ENCODE measurements at places on chromosomes 4 and X.
A peak's percentile ranks its signal among the peaks of the same experiment; 100 is the strongest.

DNA sequence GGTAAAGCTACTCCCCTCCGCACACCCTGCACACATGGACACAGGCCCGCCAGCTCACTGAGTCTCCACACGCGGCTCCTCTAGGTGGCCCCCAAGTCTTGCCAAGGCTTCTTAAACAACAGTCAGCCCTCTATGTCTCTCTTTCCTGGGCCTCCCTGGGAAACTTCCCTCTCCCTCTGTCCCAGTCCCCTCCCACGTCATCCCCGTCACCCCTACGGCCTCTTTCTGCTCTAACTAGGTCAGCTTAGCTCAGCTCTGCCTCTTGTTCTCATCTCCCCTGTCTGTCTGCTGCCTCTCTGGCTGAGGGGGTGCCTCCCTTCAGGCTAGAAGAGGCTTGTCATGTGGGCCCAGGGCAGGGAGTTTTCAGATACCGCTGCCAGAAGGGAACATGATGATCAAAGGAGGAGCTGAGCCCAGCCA lies 38.8 kb downstream of the SEPTIN6 start:
- no peak for DNase-seq

- no peak for DNase-seq
These were observed 538.1 kb downstream of the PPP4R3C start for GRCh38 chrX:26925088-26925487.

DNA sequence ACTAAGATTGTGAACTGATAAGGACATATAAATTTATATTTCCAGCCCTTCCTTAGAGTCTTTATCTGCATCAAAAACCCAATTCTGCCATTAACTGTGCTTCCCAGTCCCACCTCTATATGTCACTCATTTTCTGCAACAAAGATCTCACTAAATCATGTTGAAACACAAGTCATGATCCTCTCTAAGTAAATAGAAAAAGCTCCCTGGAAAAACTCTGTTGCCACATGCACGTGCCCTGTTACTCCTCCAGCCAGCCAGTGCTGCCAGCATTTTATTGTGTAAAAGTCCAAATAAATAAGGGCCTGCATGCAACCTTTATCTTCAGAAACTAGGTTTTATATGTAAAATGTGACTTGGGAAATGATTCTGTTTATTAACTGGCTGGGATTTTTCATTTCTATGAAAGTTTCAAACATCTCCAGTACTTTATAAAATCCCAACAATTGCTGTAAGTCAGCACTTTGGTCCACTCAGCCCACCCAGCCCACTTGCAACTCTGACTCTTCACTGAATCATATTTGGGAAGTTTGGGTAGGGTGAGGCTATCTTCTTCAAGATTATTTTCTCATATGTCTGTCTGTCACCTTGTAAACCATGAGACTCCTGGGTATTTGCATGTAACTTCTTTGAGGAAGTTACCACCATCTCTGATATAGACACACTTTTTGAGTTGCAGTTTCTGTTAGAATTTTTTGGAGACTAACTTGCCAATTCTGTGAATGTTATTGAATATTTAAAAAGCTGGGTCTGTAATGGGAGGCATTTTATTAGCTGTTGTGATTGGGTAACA lies 40.0 kb upstream of the SMARCA5 start:
- DNase-seq: no peak

GRCh38 chrX:39874202-39874816 lies 223.4 kb downstream of the BCOR start:
- DNase-seq: peak; percentile 19

DNA sequence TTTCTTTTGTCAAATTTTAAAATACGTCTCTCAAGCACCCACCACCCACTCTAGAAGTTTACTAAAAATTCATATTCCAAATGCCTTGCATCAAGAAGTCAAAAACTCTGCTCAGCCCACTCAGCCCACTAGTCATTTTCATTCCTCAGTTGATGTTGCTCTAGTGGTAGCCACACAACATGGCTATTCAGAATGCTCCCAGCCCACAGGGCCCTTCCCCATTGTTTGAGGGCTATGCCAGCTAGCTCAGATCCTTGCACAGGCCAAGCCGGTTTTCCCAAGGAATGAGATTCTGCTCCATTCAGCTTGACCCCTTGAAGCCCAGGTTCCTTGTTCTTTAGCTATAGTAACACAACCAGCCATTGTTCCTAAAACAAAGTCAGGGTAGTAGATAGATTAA lies 297.5 kb upstream of the RASGEF1B start:
- DNase-seq: no peak

- no peak for DNase-seq
These were observed 26.7 kb downstream of the PDK3 start for GRCh38 chrX:24491741-24492140.

DNA sequence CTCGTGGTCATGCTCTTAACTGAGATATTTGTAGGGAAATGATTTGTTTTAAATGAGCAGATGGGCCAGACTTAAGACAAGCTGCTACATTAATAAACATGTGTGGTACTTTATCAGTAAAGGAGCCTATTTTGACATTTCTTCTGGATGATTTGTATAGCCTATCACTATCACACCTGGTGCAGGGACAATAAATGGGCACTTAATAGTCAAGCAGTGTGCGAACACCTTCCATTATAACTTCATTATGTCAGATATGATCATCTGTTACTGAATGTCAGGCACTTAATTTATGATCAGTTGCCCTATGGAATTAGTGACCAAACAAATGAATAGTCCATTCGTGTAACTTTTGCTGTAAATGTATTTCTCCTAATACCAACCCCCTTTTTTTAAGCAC lies 628.8 kb downstream of the ADGRL3 start:
- DNase-seq: no peak

DNA sequence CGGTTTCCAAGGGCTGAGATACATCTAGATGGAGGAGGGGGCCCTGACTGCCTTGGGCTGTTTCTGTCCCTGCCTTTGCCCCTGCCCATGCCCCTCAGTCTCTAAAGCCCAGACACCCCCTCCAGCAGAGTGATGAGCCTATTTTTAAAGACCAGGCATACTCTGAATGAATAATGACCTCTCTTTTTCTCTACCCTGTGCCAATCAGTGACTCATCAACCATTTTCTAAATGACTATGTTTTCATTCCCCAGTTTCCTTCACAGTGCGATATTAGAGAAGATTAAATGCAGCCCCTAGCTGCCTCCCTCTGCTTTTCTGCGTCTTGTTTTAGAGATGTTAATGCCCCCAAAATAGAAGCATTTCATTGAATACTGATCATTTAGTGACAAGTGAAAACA lies 15.5 kb upstream of the NHS start:
- no peak for DNase-seq

DNA sequence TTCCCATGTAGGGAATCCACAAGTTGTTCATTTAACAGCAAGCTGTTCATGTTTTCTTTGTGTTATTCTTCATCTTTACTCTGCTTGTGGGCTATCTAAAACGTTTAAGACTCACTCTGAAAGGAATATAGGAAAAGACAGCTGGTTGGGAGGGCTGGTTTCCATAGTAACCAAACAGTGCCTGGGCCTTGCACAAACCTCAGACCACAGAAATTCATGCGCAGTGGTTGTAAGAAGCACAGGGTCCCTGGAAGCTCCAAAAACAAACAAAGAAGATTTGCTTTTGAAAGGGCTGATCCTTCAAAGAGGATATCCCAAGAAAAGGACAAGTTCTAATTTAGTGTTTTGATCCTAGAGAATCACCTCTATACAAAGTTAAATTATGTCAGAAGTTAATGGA lies 7.8 kb downstream of the SERTM2 start:
- DNase-seq: no peak

GRCh38 chr4:8192748-8193738 lies 6.0 kb upstream of the SH3TC1 start:
- DNase-seq: no peak

DNA sequence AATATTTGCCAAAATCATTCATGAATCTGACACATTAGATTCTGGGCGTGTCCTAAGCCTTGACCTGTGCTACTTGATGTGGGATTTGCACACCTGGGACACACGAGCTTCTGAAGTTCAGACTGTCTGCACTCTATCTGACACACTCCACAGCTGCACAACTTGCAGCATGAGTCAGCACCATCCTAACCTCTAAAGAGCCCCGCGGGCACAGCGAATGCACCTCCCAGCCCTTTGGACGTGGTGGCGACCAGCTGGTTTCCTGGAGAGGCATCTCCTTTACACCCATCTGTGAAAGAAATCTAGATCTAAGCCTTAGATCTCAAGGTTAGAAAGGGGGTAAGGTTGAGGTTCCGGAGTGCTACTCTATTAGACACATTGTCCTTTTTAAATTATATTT lies 69.2 kb downstream of the SORBS2 start:
- DNase-seq: no peak

DNA sequence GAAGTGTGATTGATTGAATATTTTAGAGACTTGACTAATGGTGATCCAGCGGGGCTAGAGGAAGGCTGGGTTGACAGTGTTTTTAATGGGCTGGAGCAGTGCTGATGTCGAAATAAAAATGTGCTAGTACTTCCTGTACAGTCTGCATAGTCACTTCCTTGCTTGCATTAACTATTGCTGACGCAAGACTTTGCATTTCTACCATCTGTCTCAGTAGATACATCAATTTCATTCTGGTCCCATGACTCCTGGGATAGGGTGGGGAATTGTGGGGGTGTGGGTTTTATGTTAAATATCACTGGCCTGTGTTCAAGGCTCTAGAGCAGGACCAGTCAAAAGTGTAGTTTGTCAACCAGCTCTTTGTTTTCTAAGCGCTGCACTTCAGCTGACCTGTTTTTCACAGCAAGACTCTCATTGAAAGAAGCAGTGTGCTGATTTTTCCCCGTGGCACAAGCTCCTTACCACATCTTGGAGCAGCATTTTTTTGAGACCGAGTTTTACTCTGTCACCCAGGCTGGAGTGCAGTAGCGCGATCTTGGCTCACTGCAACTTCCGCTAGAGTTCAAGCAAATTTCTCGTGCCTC lies 35.2 kb upstream of the PHEX start:
- no peak for DNase-seq

- no peak for DNase-seq
These were observed 69.3 kb downstream of the SH3RF1 start for GRCh38 chr4:169201222-169202144.

- no peak for DNase-seq
These were observed 237.5 kb upstream of the DIAPH2 start for GRCh38 chrX:96447161-96447560.

- no peak for DNase-seq
These were observed 873.4 kb upstream of the PCDH10 start for GRCh38 chr4:132275583-132276121.

DNA sequence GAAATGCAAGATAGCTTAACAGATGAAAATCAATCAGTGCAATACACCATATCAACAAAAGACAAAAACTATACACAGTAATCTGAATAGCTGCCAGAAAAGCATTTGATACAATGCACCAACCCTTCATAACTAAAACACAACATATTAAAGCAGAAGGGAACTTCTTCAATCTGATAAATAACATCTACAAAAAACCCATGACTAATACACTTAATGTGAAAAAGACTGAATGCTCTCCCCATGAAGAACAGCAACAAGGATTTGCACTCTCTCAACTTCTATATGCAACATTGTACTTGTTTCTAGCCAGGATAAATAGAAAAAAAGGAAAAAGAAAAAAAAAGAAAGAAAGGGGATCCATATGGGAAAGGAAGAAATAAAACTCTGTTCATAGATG lies 139.7 kb downstream of the RBM47 start:
- DNase-seq: no peak

- DNase-seq: no peak
These were observed 38.1 kb downstream of the SEC31A start for GRCh38 chr4:82852751-82853285.

DNA sequence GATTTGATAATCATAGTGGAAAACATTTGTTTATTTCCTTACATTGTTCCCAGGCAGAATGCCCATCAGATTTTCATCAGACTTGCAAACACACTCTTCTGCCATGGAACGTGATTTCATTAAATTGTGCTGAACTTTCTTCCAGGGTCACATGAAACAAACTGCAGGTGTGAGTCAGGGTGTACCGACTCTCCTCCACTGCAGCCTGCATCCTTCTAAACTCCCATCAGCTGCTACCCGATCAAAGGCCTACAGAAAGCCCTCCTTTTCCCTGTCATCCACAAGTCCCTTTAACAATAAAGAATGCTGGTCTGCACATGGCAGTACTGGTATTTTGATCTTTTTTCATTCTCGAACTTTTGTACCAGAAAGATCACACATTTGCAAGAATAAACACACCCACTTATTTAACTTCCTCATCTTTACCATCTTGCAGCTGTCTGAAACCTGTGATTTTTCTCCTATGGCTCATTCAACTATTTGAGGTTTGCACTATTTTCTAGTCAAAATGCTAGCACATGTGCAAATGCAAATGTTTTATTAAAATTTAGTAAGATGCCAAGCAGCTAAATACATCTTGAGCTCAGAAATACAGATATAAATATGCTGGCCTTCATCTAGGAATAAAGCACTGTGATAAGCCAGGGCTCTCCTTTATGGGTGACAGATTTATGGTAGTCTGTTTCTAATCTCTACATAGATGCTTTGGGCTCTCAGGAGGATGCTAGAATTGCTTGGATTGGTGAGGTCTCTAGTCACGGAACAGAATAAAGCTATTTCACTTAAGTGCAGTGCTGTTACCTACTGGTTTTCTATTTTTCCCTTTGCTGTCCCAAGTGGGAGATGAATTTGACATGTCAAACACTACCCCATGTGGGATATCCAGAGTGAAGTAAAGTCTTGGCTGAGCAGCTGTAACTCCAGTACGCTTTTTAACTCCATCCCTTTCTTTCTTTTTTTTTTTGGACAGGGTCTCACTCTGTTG lies 25.8 kb upstream of the ARHGAP24 start:
- DNase-seq: no peak

DNA sequence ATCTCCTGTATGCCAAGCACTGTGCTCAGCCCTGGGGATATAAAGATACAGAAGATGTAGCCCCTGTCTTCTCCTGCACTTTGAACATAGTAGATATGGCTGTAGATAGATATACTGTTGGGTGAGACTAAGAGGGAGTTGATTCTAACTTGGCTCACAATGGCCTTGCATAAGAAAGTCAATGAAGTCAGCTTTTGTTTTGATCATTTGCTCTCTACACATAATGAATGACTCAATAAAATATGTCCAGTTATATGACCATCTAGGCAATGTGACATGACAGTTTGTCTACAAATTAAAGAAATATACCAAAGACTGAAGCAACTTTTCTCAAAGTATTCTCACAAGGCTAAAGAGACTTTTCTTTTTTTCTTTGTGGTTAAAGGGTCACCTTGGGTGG lies 147.6 kb upstream of the DIPK2B start:
- DNase-seq: no peak

- no peak for DNase-seq
These were observed 223.8 kb downstream of the CPE start for GRCh38 chr4:165602621-165603020.

GRCh38 chrX:1307626-1308340 lies 28.8 kb upstream of the IL3RA start:
- no peak for DNase-seq

GRCh38 chrX:46202733-46203514 lies 342.3 kb downstream of the ZNF674 start:
- no peak for DNase-seq

DNA sequence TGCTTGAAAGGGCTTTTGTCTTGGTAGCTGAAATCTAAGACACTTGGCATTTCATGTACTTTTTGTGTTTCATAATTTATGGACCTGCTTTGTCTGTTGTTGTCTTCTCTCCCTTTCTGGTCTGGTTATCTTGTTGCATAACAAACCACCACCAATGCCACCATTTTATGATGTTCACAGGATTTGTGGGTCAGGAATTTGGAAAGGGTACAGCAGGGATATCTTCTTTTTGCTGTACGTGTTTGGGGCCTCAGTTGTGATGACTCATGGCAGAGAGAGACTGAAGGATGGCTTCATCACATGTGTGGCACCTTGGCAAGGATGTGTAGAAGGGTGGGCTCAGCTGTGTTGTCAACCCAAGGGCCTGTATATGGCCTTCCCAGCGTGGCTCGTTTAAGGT lies 35.2 kb downstream of the KDM6A start:
- no peak for DNase-seq

- DNase-seq: no peak
These were observed 1091.3 kb upstream of the TENM3 start for GRCh38 chr4:181151856-181152255.
